Effector memory CD8-positive, alpha-beta T cell (primary cell): ENCODE measurements at places on chromosomes 4 and X.

GRCh38 chr4:154009191-154009590, 220.3 kb upstream of the SFRP2 start:
- no peak for DNase-seq
- no peaks in the 10 kb centered on the region for H3K36me3 ChIP-seq
- no peaks in the 10 kb centered on the region for H3K4me1 ChIP-seq
- no peak overlapping the region for H3K27ac ChIP-seq

GRCh38 chrX:137896123-137896522, 330.2 kb downstream of the ZIC3 start:
- no peaks in the 10 kb centered on the region for H3K4me1 ChIP-seq
- DNase-seq: no peak
- no peak overlapping the region for H3K4me3 ChIP-seq
- H3K36me3 ChIP-seq: no peaks in the 10 kb centered on the region
- no peaks in the 10 kb centered on the region for H3K27me3 ChIP-seq

- H3K4me1 ChIP-seq: peaks cover 63% of the 10 kb centered on the region
- peaks cover 30% of the 10 kb centered on the region for H3K36me3 ChIP-seq
- H3K27ac ChIP-seq: peak overlapping the region; percentile 78
- H3K4me3 ChIP-seq: peak overlapping the region; percentile 37
- H3K27me3 ChIP-seq: no peaks in the 10 kb centered on the region
- DNase-seq: no peak
Observed at GRCh38 chr4:1293531-1293941, 3.8 kb downstream of the MAEA start.

DNA sequence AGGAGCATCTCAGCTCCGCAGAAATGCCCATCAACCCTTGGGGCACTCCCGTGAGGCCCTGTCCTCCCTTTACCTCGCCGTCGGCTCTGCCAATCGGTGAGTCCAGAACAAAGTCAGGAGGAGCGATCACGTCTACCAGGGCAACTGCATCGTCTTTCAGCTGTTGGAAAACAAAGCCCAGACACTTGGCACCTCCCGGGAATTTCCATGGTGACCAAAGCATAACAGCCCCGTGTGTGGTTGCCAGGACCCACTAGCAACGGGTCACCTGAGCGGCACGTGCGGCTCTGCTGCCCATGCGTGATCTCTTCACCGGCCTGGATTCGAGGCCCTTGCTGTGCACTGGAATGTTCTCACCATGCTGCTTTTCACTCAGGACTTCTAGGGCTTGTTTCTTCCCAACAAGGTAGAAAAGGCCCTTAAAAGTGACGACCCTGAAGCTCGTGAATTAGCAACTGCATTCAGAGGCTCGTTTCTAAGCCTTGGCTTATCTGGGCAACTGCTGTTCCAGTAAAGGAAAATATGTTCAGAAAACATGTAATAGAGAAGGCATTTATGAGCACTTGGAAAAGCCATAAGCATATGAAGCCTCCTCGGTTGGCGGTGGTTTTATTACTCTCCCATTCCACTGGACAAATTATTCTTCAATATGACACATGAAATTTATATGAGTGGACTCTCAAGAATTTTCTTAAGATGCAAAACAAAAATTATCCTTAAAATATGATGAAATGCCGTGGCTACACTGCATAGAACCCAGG, 69.5 kb downstream of the ACOX3 start:
- no peak for DNase-seq
- H3K27ac ChIP-seq: no peak overlapping the region
- no peaks in the 10 kb centered on the region for H3K27me3 ChIP-seq
- H3K36me3 ChIP-seq: peaks cover 3% of the 10 kb centered on the region

- H3K27me3 ChIP-seq: peaks cover 65% of the 10 kb centered on the region
- H3K4me1 ChIP-seq: peaks cover 2% of the 10 kb centered on the region
- H3K36me3 ChIP-seq: no peaks in the 10 kb centered on the region
Observed at GRCh38 chr4:183905081-183905592, at the start of gene STOX2. STOX2 (plus strand) TSS chr4:183905307; CDS start chr4:183906791, 1,484 bp downstream.

DNA sequence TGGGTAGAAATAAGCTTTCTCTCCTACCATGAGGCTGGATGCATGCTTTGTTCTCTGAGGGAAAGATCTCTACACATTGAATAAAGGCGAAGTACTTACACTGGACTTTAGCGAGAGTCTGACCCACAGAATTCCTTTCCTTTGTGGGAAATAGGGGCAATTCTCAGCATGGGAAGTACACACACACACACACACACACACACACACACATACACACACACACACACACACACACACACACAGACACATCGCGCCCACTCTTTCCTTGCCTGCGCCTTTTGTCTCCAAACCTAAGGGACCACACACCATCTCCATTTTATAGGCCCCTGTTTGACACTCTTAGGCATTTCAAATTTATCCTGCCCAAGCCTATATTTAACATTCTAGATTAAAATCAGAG, 83.8 kb downstream of the LUZP4 start:
- no peaks in the 10 kb centered on the region for H3K36me3 ChIP-seq
- H3K4me1 ChIP-seq: no peaks in the 10 kb centered on the region
- DNase-seq: no peak
- H3K27me3 ChIP-seq: no peaks in the 10 kb centered on the region
- H3K27ac ChIP-seq: no peak overlapping the region

DNA sequence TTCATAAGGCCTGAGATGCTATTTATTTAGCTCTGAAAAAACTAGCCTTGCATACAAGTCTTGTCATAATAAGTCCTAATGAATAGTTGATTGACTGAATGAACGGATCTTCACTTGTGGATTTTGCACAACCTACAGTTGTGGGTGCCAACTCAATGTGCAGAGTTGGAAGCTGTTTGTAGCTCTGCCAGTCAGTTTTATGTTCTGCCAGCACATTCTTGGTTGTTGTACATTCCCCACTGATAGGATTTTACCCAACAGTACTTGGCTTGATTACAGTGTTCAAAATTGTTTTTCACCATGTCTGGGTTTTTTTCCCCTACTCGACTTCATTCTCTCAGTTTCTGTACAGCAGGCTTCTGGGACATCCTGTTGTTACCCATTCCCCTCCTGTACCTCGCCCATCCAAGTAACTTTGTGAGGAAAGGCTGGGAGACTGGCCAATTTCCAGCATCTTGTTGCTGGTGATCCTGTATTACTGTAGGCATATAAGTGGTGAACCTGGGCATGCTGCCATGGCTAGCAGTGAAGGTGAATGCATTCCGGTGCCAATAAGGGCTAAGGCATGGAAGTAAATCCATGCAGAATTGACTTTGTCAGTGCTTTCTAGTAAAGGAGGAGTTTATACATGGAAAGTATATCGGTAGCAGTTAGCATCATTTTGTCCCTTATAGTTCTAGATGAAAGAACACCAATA, 22.8 kb downstream of the IL1RAPL1 start:
- H3K36me3 ChIP-seq: no peaks in the 10 kb centered on the region
- H3K27me3 ChIP-seq: no peaks in the 10 kb centered on the region

DNA sequence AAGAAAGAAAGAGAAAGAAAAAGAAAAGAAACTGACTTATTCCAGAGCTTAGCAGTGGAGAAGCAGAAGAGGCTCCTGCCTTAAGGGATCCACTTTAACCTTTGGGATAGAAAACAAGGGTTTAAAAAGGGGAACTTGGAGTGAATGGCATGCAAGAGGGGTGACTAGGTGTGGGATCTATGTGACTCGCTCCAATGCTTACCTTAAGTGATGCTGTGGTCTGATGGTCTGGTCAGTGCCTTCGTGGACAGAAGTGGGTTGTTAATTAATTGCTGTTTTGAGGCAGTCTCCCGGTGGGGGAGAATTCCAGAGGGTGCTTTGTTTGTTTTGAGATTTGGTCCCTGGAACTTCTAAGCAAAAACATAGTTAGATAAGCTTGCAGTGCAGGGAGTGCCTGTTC, 21.1 kb upstream of the RHOXF1 start:
- H3K27ac ChIP-seq: no peak overlapping the region
- DNase-seq: no peak
- no peak overlapping the region for H3K4me3 ChIP-seq
- no peaks in the 10 kb centered on the region for H3K27me3 ChIP-seq
- H3K36me3 ChIP-seq: no peaks in the 10 kb centered on the region

DNA sequence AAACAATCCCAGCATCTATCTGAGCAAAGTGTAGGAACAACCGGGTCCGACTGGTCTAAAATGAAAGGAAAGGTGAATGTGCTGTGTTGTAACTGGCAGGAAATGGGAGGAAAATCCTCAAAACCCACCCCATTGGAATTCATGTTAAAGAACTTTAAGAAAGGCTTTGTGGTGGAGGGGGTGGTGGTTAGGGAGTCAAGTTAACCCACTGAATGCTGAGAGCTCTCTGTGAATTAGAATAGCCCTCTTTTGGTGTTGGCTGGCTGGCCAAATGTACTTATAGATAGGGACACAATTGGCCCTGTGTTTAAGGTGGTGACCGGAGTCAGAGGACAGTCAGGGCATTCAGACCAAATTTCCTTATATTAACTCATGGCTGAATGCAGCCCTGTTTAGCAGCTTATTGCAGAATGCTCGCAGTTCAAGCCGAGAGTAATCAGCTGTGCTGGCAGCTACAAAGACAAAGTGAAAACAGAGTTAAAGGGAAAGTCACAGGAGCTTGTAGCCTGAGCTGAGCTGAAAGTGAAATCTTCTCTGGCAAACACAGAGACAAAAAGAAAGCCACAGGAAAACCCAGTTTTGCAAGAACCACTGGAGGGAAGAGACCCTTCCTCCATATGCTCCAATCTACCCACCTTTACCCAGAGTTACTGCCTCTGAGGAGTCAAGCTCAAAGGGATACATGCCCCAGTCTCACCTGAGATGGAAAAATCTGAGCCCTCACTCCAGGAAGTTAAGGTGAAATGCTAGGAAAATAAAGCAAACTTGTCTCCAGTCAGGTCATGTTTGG, 38.5 kb upstream of the UGT2B7 start:
- H3K36me3 ChIP-seq: no peaks in the 10 kb centered on the region
- no peak for DNase-seq
- no peaks in the 10 kb centered on the region for H3K27me3 ChIP-seq
- H3K27ac ChIP-seq: no peak overlapping the region

DNA sequence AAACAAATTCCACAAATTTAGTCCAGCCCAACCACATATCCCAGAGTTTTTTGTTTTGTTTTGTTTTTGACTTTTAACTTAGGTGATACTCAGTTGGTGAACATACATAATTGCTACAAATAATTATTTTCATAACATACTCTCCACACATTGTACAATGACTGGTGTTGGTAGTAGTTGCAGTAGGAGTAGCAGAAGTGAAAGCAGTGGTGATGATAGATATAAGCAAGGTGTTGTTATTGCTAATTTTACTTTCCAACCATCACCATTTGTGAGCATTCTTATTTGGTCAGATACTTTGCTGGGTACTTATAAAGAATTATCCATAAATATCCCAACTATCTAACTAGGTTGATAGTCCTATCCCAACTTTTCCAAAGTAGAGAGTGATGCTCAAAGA, 47.3 kb downstream of the ARHGAP24 start:
- H3K36me3 ChIP-seq: no peaks in the 10 kb centered on the region
- H3K4me1 ChIP-seq: no peaks in the 10 kb centered on the region
- no peak overlapping the region for H3K4me3 ChIP-seq
- no peaks in the 10 kb centered on the region for H3K27me3 ChIP-seq

GRCh38 chr4:103372002-103372558, 173.9 kb upstream of the CENPE start:
- H3K4me1 ChIP-seq: no peaks in the 10 kb centered on the region
- no peak for DNase-seq
- H3K36me3 ChIP-seq: no peaks in the 10 kb centered on the region
- H3K4me3 ChIP-seq: no peak overlapping the region

DNA sequence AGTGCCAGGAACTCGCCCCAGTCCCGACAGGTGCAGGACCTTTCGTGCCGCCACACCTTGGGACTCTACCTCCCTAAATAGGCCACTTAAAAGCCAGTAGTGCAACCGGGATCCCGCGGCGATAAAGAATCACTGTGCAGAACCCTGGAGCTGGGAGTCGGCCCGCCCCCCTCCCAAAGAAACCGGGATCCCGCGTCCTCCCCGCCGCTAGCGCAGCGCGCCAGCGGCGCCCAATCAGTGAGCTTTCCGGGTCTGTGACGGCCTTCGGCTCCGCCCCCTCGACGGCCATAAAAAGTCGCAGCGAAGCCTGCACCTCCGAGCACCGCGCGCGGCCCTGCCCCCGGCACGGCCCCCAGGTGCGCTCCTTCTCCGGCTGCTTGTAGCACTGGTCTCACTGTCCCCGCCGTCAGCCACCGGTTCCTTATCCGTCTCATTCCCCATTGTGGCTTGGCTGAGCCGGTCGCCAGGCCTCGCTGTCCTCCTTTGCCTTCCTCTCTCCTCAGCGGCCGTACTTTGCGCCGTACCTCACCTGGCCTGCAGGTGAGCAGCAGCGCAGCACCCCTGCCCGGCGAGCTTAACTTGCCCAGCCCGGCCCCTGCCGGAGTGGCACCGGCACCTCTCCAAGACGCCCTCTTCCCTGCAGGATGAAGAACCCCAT, at the start of gene LRAT:
Gene LRAT (plus strand): TSS at position 318 of the 658 bp plus-strand sequence. CDS start 327 bp downstream, at position 645.
- no peak for DNase-seq
- H3K36me3 ChIP-seq: no peaks in the 10 kb centered on the region
- peaks cover 58% of the 10 kb centered on the region for H3K27me3 ChIP-seq
- peak within 1 kb of the TSS; percentile 63 for H3K27ac ChIP-seq

- H3K27me3 ChIP-seq: peaks cover 33% of the 10 kb centered on the region
- H3K4me3 ChIP-seq: no peak overlapping the region
- H3K4me1 ChIP-seq: peaks cover 2% of the 10 kb centered on the region
- no peak overlapping the region for H3K27ac ChIP-seq
- H3K36me3 ChIP-seq: no peaks in the 10 kb centered on the region
Observed at GRCh38 chr4:25098964-25099891, 61.0 kb downstream of the SEPSECS start.

DNA sequence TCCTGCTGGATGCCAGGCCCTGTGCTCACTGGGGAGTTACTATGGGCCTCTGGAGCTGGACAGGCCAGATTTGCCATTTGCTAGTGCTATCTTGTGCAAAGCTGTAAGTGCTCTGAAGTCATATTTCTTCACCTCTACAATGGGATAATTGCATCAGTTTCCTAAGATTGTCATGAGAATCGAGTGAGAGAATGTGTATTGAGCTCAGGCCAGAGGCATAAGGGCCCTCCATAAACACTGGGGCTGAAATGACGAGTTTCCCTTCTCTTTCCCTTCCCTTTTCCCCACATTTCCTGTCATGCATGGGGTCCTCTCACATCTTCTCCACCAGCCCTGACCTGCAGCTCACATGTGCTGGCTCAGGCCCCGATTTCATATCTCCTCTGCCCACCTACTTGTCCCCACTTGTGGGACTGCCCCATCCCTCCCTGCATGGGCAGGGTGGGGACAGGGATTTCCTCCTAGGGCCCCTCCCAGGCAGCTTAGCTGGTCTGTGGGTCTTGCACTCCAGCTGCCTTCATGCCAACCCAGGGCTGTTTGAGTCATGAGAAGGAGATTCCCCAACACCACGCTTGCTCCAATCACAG, 358.8 kb downstream of the MID1IP1 start:
- H3K4me1 ChIP-seq: no peaks in the 10 kb centered on the region
- no peak overlapping the region for H3K27ac ChIP-seq
- no peak overlapping the region for H3K4me3 ChIP-seq

- H3K27me3 ChIP-seq: no peaks in the 10 kb centered on the region
- H3K27ac ChIP-seq: no peak overlapping the region
Observed at GRCh38 chrX:13168269-13168668, 123.8 kb upstream of the FAM9C start.
